ENCODE measurements at places on chromosomes 2 and 18. TPM values are rescaled to one million over a fixed set of nuclear protein-coding genes. Genes with fewer than 3 reads are reported as not detected.

Gene BCL11A
- not detected for total RNA-seq

Gene GALM
- total RNA-seq, result 97.4 TPM

Gene C2orf80
- total RNA-seq, result not detected

GRCh38 chr18:58325494-58325893 is 281.5 kb downstream of the NEDD4L start:
- H3K4me1 ChIP-seq, result peaks cover 15% of the 10 kb centered on the region
- no peak overlapping the region for H3K27ac ChIP-seq
- H3K36me3 ChIP-seq, result no peaks in the 10 kb centered on the region
- no peak overlapping the region for H3K4me3 ChIP-seq

- H3K4me3 ChIP-seq, result no peak overlapping the region
- no peaks in the 10 kb centered on the region for H3K36me3 ChIP-seq
- H3K27me3 ChIP-seq, result peaks cover 5% of the 10 kb centered on the region
- DNase-seq, result no peak
- no peaks in the 10 kb centered on the region for H3K4me1 ChIP-seq
- no peak overlapping the region for H3K27ac ChIP-seq
These were observed 279.8 kb upstream of the SLC14A2 start for GRCh38 chr18:45335282-45336043.

GRCh38 chr2:40096360-40096759 is 317.3 kb upstream of the THUMPD2 start:
- H3K4me3 ChIP-seq, result no peak overlapping the region
- no peak for DNase-seq

- H3K27ac ChIP-seq, result no peak overlapping the region
- no peak for DNase-seq
- no peaks in the 10 kb centered on the region for H3K27me3 ChIP-seq
- no peaks in the 10 kb centered on the region for H3K36me3 ChIP-seq
These were observed 65.4 kb downstream of the PID1 start for GRCh38 chr2:229205704-229206103.

Data from activated CD4-positive, alpha-beta memory T cell treated with anti-CD3 and anti-CD28 coated beads, Interleukin-2, amount 10 ng/mL, durations not matched to agents 7 days and 5 days (primary cell).